ENCODE measurements at places on chromosomes 5 and 9.

DNA sequence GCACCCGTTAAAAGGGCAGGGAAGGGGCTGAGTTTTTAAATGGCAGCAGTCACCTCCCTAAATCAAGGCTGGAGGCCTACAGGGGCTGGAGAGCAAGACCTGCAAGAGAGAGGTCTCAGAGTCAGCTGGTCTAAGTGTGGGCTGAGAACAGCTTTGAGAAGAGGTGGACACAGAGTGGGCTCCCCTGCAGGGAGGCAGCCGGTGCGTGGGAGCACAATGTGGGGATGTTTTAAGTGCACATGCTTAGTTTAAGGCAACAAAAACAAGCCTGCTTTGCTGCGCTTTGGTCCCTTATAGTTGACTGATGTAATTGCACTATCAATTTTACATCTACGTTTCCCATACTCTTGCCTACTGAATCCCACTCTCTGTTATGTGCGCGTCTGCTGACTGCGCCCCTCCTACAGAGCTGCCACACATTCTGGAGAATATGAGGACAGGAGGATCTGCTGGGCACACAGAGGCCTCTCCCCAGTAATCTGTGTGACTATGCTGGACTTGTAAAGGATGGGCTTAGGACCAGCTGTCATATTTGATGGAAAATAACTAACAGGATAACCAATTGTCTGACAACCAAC, 62.0 kb upstream of the ICE1 start:
- no peak for DNase-seq
- no peaks in the 10 kb centered on the region for H3K27me3 ChIP-seq
- no peaks in the 10 kb centered on the region for H3K36me3 ChIP-seq
- H3K4me1 ChIP-seq, result no peaks in the 10 kb centered on the region
- H3K27ac ChIP-seq, result no peak overlapping the region

GRCh38 chr5:148928141-148928540, 101.7 kb downstream of the ADRB2 start:
- no peak overlapping the region for H3K4me3 ChIP-seq
- peak overlapping the region; percentile 54 for H3K27ac ChIP-seq
- H3K36me3 ChIP-seq, result no peaks in the 10 kb centered on the region

DNA sequence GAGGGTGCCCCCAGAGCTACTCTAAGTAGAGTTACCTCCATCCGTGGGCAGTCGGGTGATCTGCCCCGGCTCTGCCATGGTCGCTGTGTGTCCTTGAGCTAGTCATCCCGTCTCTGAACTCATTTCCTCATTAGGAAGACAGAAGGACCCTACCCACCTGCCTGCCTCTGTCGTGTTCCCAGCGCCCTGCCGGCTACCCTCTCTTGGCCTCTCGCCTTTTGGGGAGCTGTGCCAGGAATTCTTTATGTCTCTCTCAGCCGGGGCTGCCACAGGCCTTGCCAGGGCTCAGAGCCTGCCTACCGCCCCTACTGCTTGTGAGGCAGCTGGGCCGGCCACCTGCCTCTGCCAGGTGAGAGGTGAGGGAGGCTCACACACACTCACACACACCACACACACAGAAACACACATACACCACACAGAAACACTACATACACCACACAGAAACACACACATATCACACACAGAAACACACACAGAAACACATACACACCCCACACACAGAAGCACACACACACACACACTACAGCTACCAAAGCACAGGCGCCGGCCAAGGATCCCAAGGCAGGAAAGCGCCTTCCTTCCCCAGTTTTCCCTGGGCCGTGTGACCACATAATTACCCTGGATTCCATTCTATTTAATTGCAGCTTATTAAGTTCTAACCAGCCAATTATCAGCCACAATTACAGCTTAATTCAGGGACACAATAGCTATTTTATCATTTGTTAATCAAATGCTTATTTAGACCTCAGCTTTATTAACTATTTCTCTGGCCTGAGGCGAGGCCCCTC, 41.7 kb downstream of the UNC5A start:
- no peaks in the 10 kb centered on the region for H3K4me1 ChIP-seq
- no peaks in the 10 kb centered on the region for H3K36me3 ChIP-seq
- no peak overlapping the region for H3K27ac ChIP-seq
- no peak overlapping the region for H3K4me3 ChIP-seq

DNA sequence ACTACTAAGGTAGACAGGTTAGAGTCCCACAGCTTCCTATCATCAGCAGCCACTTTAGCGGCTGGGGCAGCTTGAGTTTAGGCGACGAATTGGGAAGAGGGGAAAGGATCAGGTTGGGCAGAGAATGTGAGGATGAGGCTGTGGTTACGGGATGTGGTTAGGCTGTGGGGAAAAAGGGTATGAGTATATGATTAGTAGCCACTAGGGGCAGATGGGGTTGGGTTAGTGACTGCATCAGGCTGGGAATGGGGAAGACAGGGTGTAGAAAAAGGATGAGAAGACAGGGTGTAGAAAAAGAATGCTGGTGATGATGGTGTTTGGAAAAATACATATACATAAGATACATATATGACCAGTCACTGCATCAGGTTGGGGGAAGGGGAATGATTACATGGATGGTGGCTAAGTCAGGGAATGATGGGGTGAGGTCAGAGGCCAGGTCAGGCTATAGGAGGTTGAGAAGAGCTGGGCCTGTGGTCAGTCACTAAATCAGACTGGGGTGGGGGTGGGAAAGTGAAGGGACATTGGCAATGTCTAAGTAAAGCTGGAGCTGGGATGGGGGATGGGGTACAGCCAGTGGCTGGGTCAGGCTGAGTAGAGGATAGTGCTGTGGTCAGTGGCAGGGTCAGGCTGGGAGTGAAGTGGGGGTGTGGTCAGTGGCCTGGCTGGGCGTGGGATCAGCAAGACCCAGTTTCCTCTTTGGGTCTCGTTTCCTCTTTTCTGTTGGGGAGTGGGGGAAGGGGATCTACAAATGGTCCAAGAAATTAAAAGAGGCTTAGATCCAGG, 2.1 kb downstream of the TLN1 start:
- peaks cover 70% of the 10 kb centered on the region for H3K4me1 ChIP-seq
- H3K36me3 ChIP-seq, result peaks cover 23% of the 10 kb centered on the region
- peak overlapping the region; percentile 90 for H3K4me3 ChIP-seq
- peak; percentile 98 for DNase-seq
- H3K27ac ChIP-seq, result peak overlapping the region; percentile 87

DNA sequence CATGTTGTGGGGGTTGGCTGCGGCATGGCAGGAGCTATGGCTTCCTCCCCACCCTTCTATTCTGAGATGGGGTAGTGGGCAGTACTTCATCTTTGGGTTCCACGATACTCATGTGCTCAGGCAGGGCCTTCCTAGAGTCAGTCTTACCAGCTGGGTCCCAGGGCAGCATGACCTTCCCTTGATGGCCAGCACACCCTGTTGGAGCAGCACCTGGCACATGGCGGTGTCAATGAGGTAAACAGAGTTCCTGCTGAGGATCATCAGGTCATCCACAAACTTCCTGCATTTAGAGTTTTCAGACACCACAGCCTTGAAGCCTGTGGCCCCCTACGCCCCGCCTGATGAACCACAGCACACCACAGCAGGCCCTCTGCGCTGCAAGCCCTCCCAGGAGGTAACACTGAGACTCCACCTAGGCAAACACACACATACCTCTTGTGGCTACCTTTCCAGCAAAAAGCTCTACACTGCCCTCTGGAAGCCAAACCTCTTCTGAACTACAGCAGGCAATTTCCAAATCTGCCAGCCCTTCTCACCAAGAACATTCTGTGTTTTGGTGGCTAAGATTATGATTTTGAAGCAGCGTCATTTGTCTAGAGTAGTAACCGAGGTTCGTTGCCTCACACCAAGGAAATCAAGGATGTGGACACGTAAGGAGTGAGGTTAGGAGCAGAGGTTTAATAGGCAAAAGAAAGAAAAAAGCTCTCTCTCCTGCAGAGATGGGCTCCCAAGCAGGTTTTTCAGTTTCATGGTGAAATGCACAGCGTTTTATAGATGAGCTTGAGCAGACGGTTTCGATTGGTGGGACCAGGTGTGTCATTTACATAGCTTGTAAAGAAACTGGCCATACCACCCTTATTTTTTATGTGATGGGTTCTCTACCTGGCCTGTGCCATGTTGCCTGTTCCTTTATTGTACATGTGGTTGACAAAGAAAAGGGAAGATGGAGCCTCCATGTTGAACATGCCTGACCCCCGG, 20.3 kb upstream of the TMEM174 start:
- no peaks in the 10 kb centered on the region for H3K4me1 ChIP-seq
- H3K27ac ChIP-seq, result no peak overlapping the region
- H3K36me3 ChIP-seq, result no peaks in the 10 kb centered on the region
- peaks cover 7% of the 10 kb centered on the region for H3K27me3 ChIP-seq
- H3K4me3 ChIP-seq, result no peak overlapping the region

DNA sequence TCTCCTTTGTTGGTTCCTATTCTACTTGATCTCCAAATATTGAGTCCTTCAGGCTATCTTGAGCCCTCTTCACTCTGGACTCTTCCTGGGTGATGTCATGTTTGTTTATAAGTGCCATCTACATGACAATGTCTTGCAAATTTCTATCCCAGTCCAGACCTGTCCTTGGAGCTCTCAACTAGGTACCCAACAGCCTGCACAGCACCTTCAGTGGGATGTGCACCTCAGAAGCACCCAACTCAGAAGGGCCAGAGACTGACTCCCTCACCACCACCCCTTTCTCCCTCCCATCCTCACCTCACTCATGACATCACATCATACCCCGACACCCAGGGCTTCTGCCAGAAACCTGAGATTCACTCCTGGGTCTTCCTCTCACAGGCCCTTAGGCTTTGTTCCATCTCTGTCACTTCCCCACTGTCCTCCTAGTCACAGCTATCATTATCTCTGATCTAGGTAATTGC, 14.4 kb downstream of the TXN start:
- H3K27me3 ChIP-seq, result no peaks in the 10 kb centered on the region
- H3K36me3 ChIP-seq, result peaks cover 46% of the 10 kb centered on the region
- H3K4me1 ChIP-seq, result no peaks in the 10 kb centered on the region
- no peak for DNase-seq

DNA sequence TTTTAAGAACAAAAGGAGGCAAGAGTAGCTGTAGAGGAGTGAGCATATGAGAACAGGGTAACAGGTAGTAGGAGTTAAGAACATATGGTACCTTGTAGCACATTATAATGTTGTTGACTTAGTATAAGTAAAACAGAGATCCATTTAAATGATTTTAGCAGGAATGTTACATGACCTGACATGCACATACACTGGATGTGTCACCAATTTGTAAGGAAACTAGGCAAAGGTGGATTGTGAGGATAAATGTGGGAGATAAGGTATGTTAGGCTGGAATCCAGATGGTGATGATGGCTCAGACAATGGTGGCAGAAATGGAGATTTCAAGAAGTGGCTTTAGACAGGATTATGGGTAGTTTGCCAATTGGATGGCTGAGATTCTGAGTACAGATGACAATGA, 443.1 kb upstream of the DAB2 start:
- no peak overlapping the region for H3K27ac ChIP-seq
- no peaks in the 10 kb centered on the region for H3K27me3 ChIP-seq
- DNase-seq, result no peak

- DNase-seq, result no peak
- peaks cover 46% of the 10 kb centered on the region for H3K4me1 ChIP-seq
- H3K4me3 ChIP-seq, result no peak overlapping the region
- no peak overlapping the region for H3K27ac ChIP-seq
- H3K27me3 ChIP-seq, result no peaks in the 10 kb centered on the region
Observed at GRCh38 chr5:34574936-34575467, 81.1 kb upstream of the RAI14 start.

GRCh38 chr5:669111-669841, 23.9 kb downstream of the TPPP start:
- peak; percentile 94 for DNase-seq
- no peaks in the 10 kb centered on the region for H3K36me3 ChIP-seq
- H3K27ac ChIP-seq, result no peak overlapping the region
- no peak overlapping the region for H3K4me3 ChIP-seq

- H3K36me3 ChIP-seq, result no peaks in the 10 kb centered on the region
- H3K4me1 ChIP-seq, result peaks cover 55% of the 10 kb centered on the region
- no peak for DNase-seq
- H3K4me3 ChIP-seq, result no peak overlapping the region
- H3K27ac ChIP-seq, result no peak overlapping the region
Observed at GRCh38 chr5:111935009-111935408, 178.0 kb upstream of the NREP start.

DNA sequence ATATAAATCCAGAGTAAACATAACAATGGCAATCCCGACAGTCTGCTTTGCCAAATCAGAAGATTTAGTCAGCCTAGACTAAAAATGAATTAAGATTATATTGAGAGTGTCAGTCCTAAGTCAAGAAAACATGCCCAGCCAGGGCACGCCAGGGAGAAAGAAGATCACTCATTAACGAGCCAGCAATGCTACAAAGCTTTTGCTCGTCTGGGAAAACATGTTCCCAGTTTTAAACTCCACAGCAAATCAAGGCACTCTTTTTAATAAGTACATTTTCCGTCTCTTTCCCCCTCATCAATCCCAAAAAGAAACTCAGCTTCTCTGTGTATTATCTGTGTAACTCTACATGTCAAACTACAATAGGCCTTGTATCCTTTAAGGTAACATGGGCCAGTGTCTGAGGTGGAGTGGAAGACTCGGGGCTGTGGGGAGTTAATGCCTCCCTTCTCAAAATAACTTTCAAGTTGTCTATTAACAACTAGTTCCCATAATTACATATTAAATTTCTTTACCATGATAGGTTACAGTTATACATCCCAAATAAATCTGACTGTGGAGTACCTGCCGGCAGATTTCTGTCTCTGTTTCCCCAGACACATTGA, 40.9 kb downstream of the NFIB start:
- H3K27me3 ChIP-seq, result no peaks in the 10 kb centered on the region
- H3K4me1 ChIP-seq, result peaks cover 67% of the 10 kb centered on the region
- no peak overlapping the region for H3K4me3 ChIP-seq
- DNase-seq, result no peak
